IMR-90 (cell line): ENCODE measurements at places on chromosomes 13 and 19. TPM values are rescaled to one million over a fixed set of nuclear protein-coding genes. Genes with fewer than 3 reads are reported as not detected.

The TPTE2 gene
- polyA plus RNA-seq = not detected in 2 replicates

The THSD8 gene
- polyA plus RNA-seq = 0.68 and 0.90 TPM in 2 replicates

The RDH8 gene
- not detected in 2 replicates for polyA plus RNA-seq

The NKG7 gene
- not detected in 2 replicates for polyA plus RNA-seq

The KIR3DL2 gene
- not detected in 2 replicates for polyA plus RNA-seq
